Tibial nerve (tissue), 4 donors: ENCODE measurements at places on chromosomes 7 and 10.

DNA sequence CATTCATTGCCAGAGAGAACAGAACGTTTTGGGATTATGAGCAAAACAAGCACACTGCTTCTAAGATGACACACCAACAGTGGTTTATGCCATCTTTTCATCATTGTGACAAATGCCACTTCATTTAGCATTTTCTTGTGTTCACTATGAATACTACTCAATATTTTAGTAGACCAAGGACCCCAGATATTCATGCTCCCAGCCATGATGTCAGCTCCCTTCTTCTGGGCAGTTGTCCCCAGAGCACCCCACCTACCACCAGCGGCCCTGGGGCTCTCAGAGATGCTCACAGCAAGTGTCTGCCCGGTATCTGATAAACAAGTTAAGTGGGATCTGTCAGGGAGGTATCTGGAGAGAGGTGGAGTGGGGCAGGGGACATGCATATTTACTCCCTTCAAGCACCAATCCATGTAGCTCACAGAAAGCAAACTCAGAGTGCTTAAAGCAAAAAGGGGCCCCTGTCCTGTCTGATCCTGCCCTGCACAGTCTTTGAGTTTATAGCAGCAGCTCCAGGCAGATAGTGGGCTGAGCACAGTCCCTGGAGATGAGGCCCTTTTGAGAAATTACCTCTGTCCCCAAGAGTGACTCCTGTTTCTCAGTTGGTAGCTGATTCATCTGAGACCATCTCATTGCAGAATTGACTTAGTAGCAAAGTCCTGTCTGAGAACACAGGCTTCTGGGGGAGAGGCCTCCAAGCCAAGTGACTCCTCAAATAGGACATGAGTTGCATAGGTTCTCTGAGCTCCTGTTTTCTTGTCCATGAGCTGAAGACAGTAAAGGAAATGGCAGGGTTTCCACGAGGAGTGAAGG lies 281.8 kb upstream of the KLF6 start:
- DNase-seq = no peak

DNA sequence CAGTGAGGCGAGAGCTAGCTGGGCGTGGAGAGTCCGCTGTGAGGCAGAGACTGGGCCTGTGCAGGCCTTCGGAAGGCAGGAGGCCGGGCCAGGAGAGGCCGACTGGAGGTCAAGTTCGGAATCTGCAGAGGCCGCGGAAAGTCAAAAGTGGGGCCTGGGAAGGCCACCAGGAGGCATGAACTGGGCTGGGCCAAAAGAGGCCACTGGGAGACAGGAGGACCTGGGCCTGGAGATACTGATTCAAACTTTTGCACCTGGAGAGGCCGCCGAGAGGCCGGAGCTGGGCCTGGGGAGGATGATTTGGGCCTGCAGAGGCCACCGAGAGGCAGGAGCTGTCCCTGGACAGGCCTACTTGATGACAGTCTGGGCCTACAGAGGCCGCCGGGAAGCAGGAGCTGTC lies 321.8 kb downstream of the ZNF479 start:
- no peak for DNase-seq

DNA sequence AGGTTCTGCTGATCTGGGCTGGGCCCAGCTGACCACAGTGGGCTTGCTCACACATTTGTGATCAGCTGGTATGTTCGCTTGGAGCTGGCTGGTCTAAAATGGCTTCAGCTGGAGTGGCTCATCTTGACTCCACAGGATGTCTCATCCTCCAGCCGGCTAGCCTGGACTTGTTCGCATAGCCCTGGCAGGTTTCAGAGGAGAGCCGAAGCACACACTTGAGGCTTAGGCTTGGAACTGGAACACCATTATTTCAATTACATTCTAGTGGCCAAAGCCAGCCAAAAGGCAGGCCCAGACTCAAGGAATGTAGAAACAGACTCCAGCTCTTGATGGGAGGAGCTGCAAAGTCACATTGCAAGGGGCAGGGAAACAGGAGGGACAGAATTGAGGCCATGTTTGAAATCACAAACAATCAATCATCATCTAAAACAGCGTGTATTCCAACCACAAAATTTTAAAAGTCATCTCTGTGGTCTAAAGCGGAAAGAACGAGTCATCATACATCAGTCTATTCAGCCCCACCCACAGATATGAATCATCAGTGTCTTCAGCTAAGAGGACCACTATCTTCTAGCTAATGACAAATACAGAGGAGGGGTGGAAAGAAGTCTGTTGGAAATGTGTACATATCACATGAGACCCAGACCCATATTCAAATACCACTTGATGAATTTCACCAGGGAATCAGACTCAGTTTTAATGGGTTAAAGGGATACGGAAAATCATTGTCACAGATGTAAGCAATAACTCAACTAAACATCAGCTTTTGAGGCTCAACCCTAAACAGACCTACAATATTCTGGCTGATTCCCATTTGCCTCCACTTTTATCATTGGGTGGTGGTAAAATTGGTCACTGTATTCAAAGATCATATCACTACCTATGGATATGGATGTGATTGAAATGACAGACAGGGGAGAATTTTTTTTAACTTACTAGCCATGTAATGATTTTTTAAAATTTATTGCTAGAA lies 139.0 kb upstream of the MKLN1 start:
- no peak for DNase-seq

DNA sequence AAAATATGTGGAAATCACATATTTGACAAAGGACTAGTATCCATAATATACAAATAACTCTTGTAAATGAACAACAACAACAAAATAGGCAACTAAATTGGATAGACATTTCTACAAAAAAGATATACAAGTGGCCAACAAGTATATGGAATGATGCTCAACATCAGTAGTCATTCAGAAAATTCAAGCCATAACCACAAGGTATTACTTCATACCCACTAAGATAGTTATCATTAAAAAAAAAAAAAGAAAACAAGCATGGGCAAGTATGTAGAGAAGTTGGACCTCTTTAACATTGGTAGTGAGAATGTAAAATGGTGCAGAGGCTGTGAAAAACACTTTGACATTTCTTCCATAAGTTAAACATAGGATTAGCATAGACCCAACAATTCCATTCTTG lies 80.8 kb downstream of the CYP26A1 start:
- no peak for DNase-seq

- peak; percentile 64 for DNase-seq
Observed at GRCh38 chr10:122239578-122240257, 31.4 kb upstream of the BTBD16 start.

DNA sequence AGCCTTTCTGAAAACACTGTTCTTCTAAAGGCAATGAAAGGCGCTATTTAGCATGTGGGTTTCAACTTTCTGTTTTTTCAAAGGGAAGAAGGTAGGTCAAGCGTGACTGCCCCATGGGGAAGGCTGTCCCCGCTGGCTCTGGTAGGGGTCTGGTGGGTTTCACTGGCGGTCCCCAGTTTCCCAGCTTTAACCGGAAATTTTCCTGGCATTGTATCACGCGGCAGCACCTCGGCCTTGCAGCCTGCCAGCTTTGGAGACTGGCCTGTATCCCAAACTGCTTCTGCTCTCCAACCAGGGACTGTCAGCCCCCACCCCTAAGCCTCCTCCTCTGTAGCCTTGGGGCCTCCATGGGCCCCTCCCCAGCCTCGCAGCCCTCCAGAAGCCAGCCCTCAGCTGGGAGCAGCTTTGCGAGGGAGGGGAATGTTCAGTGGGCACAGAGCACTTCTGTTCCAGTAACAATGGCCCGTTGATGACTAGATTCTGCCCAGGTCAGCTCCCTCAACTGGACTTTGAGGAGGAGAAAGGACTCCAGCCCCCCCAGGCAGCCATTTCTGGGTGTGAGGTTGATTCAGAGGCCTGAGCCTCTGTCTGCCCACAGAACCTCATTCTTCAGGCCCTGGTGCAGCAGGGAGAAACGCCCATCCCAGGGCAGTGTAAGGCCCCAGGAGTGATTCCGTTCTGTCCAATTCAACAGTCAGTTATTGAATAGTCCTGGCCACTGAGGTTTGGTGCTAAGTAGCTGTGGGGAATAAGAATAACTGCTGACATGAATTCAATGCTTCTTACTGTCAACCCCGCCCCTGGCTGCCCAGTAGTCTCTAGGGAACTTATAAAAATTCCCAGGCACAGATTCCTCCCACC lies 17.1 kb downstream of the CHST3 start:
- no peak for DNase-seq

GRCh38 chr10:14198078-14198477 lies 132.6 kb downstream of the FRMD4A start:
- DNase-seq = no peak

DNA sequence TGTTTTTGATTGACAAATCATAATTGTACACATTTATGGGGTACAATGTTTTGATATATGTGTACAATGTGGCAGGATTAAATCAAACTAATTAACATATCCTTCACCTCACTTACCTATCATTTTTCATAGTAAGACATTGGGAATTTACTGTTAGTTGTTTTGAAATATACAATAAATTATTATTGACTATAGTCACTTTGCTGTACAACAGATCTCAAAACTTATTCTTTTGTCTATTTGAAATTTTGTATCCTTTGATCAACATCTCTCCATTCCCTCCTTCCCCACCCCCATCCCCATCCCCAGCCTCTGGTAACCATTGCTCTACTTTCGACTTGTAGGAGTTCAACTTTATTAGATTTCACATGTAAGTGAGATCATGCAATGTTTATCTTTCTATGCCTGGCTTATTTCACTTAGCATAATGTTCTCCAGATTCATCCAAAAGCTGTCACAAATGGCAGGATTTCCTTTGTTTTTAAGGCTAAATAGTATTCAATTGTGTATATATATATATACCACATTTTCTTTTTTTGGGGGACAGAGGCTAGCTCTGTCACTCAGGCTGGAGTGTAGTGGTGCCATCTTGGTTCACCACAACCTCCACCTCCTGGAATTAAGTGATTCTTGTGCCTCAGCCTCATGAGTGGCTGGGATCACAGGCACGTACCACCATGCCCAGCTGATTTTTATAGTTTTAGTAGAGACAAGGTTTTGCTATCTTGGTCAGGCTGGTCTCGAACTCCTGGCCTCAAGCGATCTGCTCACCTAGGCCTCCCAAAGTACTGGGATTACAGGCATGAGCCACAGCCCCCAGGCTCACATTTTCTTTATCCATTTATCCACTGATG lies 23.3 kb upstream of the SLC26A5 start:
- DNase-seq = no peak

DNA sequence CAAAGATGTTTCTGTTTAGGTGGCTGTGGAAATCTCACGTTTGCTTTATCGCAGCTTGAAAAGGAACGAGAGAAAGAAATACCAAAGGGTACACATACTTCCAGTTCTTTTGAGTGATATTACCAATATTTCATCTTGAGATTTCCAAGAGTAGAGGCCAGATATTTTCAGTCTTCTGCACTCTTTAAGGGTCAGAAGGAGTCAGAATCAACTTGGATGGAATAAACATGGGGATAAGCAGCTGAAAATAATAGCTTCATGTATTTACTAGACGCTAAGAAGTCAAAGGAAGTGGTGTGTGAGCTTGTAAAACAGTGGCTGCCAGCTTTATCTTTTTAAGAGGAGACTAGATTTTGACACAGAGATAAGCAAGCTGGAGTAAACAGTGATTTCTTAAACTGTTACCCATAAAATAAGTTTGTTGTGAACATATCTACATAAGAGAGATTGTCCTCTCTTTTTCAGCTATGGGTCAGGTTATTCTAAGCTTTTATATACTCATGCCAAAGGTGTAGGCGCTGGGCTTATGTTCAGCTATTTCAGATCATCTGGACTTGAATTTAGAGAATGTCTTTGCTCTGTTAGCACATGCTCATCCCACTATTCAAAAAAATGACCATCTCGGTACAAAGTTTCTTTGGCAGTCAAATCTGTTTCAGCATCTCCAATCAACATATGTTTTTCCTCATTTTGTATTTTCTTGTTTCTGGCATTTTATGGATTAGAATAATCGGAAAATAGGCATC lies 170.8 kb upstream of the TCF7L2 start:
- no peak for DNase-seq
